Testis (tissue), 5 donors: ENCODE measurements at places on chromosomes 6 and 20. TPM values are rescaled to one million over a fixed set of nuclear protein-coding genes. Genes with fewer than 3 reads are reported as not detected.

GRCh38 chr6:112574190-112574589, 227.1 kb downstream of the RFPL4B start:
- no peak for DNase-seq

DNA sequence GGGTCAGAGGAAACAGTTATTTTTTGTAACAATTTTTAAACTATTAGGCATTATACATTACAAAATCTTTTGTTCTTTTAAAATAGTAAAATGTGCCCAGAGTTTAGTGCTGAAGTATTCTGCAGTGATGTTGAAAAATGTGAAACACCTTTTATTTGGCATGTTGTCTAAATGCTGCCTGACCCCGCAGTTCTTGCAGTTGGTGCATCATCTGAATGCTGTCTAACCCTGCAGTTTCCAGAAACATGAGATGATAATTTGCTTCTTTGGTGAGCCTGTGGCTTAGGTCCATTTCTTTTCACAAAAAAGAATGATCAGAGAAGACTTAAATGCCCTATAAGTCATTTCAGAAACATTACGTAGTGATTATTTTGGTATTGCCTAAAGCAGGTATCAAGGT, 82.4 kb downstream of the RNF217 start:
- DNase-seq, result no peak

DNA sequence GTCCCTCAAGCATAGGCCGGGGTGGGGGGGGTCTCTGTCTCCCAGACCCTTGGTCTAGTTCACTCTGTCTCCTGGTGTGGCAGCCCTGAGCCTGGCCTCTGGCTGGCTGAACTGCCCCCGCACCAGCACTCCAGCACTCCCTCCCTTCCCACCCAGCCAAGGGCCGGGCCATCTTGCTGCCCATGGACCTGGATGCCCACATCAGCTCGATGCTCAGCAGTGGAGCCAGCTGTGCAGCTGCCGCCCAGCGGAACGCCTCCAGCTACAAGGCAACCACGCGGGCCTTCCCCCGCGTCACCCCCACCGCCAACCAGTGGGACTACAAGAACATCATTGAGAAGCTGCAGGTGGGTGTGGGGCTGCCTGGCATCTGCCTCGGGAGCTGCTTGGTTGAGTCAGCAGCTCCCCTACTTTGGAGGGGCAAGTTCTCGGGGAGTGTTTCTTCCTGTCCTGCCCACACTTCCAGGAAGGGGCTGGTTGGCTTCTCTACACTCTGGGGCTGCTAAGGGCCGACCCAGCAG, 28.4 kb downstream of the UQCC2 start:
- DNase-seq, result peak; percentile 67

DNA sequence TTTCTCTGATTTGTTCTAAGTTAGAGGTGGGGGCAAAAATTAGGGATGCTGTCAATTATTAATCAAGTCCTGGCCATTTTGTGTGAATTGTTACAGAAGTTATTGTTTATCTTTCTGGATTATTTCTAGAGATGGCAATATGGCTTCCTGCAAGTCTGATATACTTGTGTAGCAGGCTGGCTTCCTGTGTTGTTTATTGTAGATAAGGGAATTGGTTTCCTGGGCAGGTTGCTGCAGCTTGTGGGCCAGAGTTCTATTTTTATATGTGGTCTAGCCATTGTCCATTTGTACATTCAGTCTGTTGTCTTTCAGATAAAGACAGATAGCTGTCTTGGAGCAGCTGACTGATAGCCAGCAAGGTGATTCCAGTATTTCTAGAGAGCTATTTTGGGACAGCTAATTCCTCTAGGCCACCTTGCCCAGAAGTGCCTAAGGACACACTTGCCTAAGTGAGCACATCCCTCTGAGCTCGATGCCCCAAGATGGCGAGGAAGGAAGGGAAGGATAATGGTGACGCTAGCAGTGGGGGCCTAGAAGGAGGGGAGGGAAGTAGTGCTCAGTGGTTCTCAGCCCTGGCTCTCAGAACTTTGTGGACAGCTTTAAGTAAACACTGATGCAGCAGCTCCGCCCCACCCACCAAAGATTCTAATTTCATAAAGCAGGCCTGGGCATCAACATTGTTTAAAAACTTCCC, 25.5 kb downstream of the DDO start:
- DNase-seq, result no peak

Gene OR2J3
- 2.9 TPM for total RNA-seq

DNA sequence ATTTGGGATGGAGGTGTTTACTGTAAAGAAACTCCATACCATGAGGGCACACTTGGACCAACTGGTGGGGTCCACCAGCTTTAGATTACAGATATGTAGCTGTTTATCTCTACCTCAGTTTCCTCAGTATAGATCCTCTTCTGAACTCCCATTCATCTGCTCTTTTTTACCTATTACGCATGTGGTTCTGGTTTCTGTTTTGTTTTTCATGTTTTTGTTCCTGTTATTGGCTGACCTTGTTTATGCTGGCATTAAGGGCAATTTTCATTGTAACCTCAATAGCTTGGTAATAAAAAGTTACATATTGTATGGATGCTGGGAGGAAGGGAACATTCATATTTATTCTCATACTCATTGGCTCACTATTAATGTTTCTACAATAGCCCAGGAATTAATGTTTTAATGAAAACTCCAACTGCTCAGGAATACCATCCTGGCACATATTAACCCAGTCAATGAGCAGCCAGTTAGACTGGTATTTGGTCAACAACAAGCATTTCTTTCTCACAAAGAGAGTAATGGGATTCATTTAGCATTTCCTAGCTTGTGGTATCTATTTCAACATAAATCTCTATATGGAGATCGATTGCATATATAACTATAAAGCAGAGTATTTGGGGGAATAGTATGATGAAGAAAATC, 83.8 kb upstream of the FAM184A start:
- no peak for DNase-seq

DNA sequence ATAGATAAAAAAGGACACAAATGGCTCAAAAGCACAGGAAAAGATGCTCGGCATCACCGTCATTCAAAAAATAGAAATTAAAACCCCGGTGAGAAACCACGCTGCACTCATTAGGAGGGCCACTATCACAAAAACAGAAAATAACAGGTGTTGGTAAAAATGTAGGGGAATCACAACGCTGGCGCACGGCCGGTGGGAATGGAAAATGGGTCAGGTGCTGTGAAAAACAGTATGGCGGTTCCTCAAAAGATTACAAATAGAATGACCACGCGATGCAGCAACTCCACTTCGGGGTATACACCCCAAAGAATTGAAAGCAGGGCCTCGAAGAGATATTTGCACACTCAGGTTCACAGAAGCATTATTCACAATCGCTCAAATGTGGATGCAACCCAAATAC, 28.3 kb downstream of the NPEPL1 start:
- no peak for DNase-seq

DNA sequence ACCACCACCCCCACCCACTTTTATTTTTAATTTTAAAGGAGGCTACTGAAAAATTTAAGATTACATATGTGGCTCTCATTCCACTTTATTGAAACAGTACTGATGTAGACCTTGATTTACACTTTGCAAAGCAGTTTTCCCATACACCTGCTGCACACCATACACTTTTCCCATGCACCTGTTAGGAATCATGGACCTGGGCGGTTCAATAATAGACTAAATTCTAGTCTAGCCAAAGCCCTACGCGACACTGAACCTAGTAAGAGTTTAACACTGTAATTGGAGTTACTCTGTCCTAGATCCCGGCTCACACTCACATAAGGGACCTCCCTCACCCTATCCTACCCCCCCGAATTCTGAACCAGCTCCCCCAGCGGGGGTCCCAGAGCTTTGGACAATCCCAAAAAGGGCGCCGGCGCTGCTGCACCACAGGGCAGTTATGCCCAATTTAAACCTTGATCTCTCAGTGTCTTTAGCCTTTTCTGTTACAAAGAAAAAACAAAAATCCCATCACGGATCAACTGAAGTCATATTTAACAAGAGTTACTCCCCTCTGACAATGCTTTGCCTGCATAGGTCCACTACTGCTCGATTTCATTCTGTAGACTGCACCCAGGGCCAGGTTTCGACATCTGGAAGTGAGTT, 2.4 kb upstream of the GCLC start:
- no peak for DNase-seq

DNA sequence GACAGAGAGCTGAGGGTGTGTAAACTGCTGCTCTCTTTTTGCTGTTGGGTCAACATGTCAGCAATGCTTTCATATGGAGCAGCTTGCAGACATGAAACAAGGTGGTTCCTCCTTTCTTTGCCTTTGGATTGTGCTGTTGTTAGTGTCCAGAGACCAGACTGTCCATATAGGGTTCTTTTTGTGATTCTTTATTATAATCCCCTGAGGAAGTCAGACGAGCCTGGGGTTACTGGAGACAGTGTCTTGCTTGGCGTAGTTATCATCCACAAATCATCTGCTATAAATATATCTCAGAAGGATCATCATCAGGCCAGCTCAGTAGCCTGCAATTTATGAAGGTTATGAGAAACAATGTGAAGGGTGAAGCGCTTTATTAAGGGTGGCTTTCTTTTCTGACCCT, 2.3 kb upstream of the ADGRB3 start:
- DNase-seq, result no peak

GRCh38 chr6:111727041-111727440, 121.4 kb upstream of the TRAF3IP2 start:
- DNase-seq, result no peak

Gene PHACTR2
- total RNA-seq, result 102 TPM

Gene TGM3
- total RNA-seq, result 3.1 TPM

DNA sequence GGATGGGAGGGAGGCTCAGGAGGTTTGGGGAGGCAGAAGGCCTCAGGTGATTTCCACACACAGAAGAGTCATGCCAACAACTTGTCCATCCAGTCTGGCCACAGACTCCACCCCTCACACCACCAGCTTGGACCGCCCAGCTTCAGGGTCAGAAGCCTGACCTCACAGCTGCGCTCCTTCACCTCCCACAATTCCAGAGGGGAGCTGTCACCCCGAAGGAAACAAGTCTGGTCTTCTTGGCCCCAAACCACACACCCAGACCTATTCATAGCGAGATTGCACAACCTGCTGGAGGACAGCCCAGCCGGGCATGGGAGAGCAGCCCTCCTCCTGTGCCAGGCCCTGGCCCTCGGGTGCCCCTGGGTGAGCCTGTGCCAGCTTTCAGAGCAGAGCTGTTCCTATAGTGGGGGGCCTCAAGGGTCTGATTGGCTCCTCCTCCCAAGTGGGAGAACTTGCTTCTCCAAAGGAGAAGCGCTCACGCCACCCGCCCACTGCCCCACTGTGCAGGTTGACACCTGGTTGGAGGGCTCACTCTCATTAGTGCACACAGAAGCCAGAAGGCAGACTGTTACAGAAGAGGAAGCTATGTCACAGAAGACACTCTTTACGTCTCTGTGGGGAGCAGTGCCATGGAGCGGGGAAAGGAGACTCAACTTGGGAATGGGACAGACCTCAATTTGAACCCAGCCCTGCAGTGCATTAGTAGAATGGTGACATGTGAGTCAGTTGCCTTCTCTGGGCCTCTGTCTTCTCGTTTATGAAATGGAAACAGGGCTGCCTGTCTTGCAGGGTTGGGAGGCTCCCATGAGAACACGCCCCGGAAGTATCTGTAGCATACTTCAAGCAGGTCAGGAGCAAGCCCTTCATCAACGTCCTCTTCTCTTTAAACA, 128.8 kb downstream of the FOXO3 start:
- peak; percentile 69 for DNase-seq

GRCh38 chr20:50969912-50970311, 11.3 kb downstream of the MOCS3 start:
- DNase-seq, result no peak

DNA sequence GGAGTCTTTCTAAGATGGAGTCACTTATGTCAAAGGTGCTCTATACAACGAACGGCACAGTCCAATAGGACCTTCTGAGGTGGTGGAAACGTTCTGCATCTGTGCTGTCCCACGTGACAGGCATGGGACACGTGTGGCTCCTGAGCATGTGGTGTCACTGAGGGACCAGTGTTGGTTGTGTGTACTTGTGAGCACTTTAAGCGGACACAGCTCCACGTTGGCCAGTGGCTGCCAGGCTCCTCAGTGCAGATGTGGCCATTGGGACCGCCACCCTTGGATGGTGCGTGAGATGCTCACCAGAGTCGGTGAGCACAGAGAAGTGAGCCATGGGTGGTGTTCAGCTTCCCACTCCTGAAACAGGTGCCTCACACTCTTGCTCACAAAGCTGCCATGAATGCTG, 110.0 kb downstream of the SYNDIG1 start:
- DNase-seq, result no peak

GRCh38 chr6:45854149-45854742, 161.4 kb downstream of the CLIC5 start:
- no peak for DNase-seq

Gene SNAP91
- 32.9 TPM for total RNA-seq

Gene SH3BGRL2
- total RNA-seq, result 6.3 TPM
